ENCODE measurements at places on chromosomes 16 and 17.
A peak's percentile ranks its signal among the peaks of the same experiment; 100 is the strongest.

- no peak overlapping the region for H3K27ac ChIP-seq
- H3K4me1 ChIP-seq: no peaks in the 10 kb centered on the region
- no peak overlapping the region for H3K4me3 ChIP-seq
- DNase-seq: no peak
- H3K36me3 ChIP-seq: no peaks in the 10 kb centered on the region
- H3K27me3 ChIP-seq: no peaks in the 10 kb centered on the region
These were observed 38.2 kb upstream of the NUDT7 start for GRCh38 chr16:77684181-77684526.

DNA sequence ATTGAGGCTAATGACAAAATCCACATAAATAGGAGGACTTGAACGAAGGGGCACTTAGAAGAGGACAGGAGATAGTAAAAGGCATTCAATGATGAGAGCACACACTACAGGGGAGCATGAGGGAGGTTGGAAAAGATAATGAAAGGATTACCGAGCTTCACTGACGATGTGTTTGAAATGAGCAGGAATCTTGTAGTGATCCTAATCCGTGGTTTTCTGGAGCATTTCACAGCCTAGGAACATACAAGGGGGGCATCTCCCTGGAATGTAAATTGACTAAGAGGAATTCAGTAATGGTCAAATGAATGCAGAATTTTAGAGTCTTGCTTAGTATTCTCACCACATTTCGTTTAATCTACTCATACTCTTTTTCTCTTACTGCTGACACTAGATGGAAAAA lies 5.2 kb downstream of the ATMIN start:
- H3K27ac ChIP-seq: no peak overlapping the region
- H3K27me3 ChIP-seq: no peaks in the 10 kb centered on the region
- peaks cover 12% of the 10 kb centered on the region for H3K4me1 ChIP-seq

DNA sequence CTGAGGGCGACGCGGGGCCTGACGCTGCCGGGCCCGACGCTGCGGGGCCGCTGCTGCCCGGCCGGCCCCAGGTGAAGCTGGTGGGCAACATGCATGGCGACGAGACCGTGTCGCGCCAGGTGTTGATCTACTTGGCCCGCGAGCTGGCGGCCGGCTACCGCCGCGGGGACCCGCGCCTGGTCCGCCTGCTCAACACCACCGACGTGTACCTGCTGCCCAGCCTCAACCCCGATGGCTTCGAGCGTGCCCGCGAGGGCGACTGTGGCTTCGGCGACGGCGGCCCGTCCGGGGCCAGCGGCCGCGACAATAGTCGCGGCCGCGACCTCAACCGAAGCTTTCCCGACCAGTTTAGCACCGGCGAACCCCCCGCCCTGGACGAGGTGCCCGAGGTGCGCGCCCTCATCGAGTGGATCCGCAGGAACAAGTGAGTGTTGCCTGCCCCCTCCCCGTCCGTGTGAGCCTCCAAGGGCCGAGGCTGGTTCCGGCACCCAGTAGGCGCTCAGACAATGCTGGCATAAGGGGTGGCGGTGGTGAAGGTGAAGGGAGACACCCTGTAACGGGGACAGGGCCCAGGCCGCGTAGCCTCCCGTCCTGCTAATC lies 676 bp downstream of the CPD start:
- no peaks in the 10 kb centered on the region for H3K27me3 ChIP-seq
- no peaks in the 10 kb centered on the region for H3K36me3 ChIP-seq
- peak overlapping the region; percentile 62 for H3K4me3 ChIP-seq
- H3K27ac ChIP-seq: peak overlapping the region; percentile 56
- H3K4me1 ChIP-seq: peaks cover 17% of the 10 kb centered on the region

DNA sequence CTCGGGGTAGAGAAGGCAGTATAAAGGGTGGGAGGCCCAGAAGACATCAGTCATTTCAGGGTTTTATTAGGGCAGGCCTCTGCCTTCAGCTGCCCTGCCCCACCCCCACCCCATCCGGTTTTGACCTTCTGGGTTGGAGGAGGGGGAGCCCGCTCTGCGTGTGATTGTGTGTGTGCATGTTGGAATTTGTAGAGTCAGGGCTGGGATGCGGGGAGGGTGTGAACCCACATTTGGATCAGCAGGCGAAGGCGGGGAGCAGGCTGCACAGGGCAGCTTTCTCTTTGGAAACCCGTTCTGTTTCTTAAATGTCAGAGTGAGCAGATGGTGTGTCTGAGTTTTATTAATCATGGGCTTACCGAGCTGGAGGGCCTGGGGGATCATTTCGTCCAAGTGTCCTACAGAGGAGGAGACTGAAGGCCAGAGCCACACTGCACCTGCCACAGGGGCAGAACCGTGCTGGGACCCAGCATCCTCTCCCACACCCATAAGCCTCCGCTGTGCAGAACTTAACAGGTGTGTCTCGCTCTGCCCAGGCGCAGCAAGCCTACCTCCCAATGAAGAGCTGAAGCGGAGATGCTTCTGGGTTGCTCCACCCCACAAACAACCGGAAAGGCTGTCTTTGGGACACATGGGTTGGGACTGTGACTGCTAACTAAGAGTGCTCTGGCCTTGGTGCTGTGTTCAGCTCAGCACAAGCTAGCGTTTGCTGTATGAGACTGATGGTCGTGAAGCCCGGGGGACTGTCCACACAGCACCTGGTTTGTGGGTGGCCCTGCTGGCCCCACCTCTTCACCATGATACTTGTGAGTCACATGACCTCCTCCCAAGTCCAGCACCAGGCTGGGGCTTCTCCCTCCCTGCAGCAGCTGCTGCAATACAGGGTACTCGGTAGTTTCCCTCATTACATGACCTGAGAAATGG lies 70.9 kb upstream of the GSE1 start:
- H3K27me3 ChIP-seq: no peaks in the 10 kb centered on the region
- H3K27ac ChIP-seq: no peak overlapping the region
- no peak overlapping the region for H3K4me3 ChIP-seq
- DNase-seq: no peak
- H3K36me3 ChIP-seq: no peaks in the 10 kb centered on the region
- H3K4me1 ChIP-seq: no peaks in the 10 kb centered on the region

DNA sequence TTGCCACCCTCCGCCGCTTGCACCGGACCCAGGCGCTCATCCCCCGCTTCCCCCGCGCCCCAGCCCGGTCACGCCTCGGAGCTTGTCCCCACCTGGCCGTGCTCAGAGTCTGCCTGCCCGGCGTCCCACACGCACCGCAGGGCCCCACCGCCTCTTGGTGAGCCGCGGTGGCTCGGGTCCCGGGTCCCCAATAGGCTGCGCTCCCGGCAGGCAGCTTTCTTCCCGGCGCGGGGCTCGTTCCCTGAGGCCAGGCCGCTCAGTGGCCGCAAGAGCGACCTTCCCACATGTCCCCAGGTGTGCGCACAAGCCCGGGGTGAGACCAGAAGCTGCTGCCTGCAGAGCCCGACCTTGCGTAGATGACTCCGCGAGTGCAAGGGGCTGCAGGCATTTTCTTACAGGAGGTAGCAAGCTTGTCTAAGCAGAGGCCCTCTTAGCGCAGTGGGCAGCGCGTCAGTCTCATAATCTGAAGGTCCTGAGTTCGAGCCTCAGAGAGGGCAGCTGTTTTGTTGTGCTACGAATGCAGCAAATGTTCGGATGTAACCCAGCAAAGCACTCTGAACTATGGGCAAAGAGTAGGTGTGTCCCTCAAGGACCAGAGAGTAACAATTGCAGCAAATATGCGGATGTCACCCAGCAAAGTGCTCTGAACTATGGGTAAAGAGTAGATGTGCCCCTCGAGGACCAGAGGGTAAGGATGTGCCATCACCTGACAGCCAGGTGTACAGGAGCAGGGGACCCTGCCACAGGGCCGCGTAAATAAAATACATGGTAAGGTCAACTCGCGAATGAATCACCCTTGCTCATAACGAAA lies 15.6 kb downstream of the TLE7 start:
- no peak overlapping the region for H3K4me3 ChIP-seq
- H3K36me3 ChIP-seq: no peaks in the 10 kb centered on the region
- H3K4me1 ChIP-seq: no peaks in the 10 kb centered on the region
- H3K27me3 ChIP-seq: peaks cover 10% of the 10 kb centered on the region
- DNase-seq: peak; percentile 81
- H3K27ac ChIP-seq: no peak overlapping the region

- H3K36me3 ChIP-seq: no peaks in the 10 kb centered on the region
- DNase-seq: peak; percentile 86
- H3K27ac ChIP-seq: no peak overlapping the region
- H3K27me3 ChIP-seq: no peaks in the 10 kb centered on the region
These were observed 15.4 kb upstream of the AKAP10 start for GRCh38 chr17:19992803-19993713.

Measured in B cell (primary cell).